Endodermal cell (in vitro differentiated cells): ENCODE measurements at places on chromosomes 3 and 15. TPM values are rescaled to one million over a fixed set of nuclear protein-coding genes. Genes with fewer than 3 reads are reported as not detected.
A peak's percentile ranks its signal among the peaks of the same experiment; 100 is the strongest.

DNA sequence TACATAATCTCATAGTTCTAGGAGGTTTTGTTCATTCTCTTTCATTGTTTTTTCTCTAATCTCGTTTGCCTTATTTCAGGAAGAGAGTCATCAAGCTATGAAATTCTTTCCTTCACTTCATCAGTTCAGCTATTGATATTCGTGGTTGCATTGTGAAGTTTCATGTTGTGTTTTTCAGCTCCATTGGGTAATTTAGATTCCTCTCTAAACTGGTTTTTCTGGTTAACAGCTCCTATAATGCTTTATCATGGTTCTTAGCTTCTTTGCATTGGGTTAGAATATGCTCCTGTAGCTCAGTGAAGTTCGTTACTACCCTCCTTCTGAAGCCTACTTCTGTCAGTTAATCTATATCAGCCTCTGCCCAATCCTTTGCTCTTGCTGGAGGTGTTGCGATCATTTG, 69.4 kb upstream of the CD96 start:
- no peaks in the 10 kb centered on the region for H3K36me3 ChIP-seq
- DNase-seq: no peak
- no peaks in the 10 kb centered on the region for H3K27me3 ChIP-seq
- H3K4me1 ChIP-seq: no peaks in the 10 kb centered on the region
- no peak overlapping the region for H3K27ac ChIP-seq
- H3K4me3 ChIP-seq: no peak overlapping the region

DNA sequence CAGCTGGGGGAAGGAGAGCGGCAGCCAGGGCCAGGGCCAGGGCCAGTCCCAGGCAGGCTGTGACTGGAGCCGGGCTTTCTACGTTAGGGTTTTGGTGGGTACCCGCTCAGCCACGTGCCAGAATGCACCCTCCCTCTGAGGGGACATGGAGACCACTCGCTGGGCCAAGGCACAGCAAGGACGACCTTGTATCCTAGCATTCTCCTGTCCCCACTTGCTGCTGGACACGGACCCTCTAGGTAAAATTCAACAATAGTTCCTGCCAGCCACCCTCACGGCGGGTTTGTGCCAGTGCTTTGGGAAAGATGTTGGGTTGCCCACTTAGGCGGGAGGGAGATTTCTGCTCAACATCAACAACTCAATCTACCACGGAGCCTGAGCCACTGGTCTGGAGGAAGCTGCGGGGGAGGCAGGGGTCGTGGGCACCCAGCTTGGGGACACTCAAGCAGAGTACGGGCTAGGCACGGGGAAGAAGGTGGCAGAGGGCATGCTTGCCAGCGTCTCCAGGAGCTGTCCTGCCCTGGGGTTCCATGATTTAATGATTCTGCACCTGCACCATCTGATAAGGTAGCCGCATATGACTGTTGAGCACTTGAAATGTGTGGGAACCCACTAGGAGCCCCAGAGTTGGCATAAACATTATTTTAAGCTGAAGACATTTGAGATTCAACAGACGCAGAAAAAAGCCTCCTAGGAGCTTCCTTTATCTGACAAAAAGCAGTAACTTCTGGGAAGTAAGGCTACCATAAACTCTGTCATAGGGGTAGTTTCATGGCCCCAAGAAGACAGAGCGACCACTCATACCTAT, 22.5 kb upstream of the C15orf39 start:
- peaks cover 12% of the 10 kb centered on the region for H3K27me3 ChIP-seq
- peaks cover 5% of the 10 kb centered on the region for H3K4me1 ChIP-seq
- DNase-seq: no peak
- no peak overlapping the region for H3K4me3 ChIP-seq
- H3K36me3 ChIP-seq: no peaks in the 10 kb centered on the region

DNA sequence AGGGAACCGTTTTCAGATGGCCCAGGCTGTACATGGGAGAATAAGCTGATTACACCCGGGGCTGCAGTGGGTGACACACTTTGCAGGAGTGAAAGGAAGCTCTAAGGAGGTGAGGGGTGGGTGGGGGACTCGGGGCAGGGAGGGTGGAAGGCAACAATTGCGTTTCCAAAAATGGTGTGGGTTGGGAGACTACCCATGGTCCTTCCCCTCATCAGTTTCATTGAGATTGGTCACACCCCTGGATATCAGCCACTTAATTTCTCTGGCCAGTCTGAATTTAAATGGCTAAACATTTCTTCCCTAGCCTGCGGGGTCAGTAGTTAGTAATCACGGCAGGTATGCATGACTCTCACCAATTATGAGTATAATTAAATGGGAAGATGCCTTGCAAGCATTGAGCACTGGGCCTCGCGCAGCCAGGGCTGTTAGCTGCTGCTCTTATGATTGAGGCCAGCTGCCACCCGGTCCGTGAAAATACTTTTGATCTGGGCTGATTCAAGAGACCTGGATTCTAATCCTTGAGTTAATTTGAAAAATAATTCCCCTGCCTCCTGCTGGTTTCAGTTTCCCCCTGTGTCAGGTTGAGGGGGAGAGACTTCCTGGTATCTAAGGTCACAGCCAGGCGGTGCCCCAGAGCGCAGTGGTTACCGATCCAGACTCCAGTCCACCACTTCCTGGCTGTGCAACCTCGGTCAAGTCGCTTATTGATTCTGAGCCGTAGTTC, 23.3 kb downstream of the SLC6A6 start:
- H3K4me1 ChIP-seq: peaks cover 13% of the 10 kb centered on the region
- no peaks in the 10 kb centered on the region for H3K27me3 ChIP-seq

Gene TMEM41A
- 19.2 and 21.4 TPM in 2 replicates for total RNA-seq

GRCh38 chr3:176987901-176988650, 209.2 kb downstream of the TBL1XR1 start:
- H3K4me3 ChIP-seq: peak overlapping the region; percentile 4
- peaks cover 6% of the 10 kb centered on the region for H3K4me1 ChIP-seq
- H3K27ac ChIP-seq: no peak overlapping the region
- H3K36me3 ChIP-seq: no peaks in the 10 kb centered on the region

DNA sequence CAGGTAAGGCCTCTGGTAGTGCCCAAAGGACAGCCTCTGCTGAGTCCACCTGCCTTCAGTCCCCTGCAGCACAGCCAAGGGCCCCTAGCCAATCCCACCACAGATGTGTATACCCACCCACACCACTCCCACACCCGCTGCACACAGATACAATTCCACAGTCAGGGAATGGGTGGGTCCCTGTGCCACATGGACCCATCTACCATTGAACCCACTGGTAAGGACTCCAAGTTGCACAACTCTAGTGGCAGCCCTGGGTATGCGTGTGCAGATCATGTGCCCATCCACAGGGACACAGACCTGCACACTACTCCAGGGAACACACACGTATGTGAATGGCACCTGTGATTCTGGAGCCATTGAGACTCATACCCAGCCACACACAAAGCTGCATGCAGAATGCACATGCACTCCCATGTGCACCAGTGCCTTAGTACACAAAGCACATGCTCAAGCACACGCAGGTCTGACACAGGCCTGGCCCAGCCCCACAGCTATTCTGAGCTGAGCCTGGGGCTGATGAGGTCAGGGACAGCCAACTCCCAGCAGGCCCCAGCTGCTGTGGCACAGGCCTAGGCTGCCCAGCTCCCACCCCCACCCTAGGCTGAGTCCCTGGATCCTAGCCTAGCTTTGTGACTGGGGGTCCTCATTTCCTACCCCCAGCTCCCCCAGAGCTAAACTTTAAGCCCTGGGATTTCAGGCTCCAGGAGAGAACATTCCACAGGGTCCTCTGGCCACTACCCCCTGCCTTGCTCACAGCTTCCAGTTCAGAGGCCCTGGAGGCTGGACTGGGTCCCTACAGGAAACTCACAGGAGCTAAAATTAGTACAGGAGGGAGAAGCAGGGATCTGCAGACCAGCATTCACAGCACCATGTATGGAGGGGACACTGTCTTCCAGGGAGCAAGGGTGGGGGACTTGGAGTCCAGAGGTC, 2.7 kb upstream of the ALS2CL start:
- no peaks in the 10 kb centered on the region for H3K36me3 ChIP-seq
- no peak for DNase-seq
- H3K4me3 ChIP-seq: no peak overlapping the region
- no peaks in the 10 kb centered on the region for H3K4me1 ChIP-seq
- no peak overlapping the region for H3K27ac ChIP-seq

Gene C3orf85
- total RNA-seq: not detected in 2 replicates

DNA sequence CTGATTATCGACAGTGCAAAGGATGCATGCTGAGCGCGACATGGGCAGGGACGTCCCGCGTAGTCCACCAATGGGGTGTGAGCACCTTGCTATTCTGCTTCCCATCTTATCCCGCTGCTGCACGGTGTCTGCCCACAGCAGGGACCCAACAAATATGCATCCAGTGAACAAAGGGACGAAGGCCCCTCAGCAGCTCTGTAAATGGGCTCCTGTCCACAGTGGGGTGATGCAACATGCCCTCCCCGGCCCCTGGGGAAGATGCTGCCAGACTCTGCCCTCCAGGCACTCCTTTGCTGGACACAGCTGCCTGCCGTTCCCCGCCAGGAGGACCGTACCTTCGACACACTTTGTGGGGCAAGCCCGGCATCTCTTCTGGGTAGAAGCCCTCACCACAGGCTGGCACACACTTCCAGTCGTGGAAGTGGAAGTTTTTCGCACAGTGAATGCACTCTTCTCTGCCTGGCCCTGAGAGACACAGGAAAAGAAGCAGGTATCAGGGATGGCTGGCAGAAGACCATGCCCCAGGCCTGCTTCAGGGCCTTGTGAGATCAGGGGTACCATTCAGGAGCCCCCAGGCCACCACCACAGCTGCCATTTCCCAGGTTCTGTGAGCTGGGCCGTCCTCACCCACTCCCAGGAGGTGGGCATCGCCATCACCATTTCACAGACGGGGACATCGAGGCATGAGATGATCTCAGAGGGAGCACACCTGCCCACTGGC, 18.2 kb upstream of the SNRPA1 start:
- H3K4me1 ChIP-seq: no peaks in the 10 kb centered on the region
- H3K4me3 ChIP-seq: no peak overlapping the region
- no peaks in the 10 kb centered on the region for H3K36me3 ChIP-seq
- no peaks in the 10 kb centered on the region for H3K27me3 ChIP-seq
- no peak overlapping the region for H3K27ac ChIP-seq
- no peak for DNase-seq

- DNase-seq: no peak
- no peak overlapping the region for H3K4me3 ChIP-seq
- H3K27me3 ChIP-seq: no peaks in the 10 kb centered on the region
Measured at GRCh38 chr3:8253201-8253600, 248.4 kb upstream of the LMCD1 start.

Gene NPAP1
- 0.14 and 0.29 TPM in 2 replicates for total RNA-seq

Gene TICRR
- 21.3 and 21.9 TPM in 2 replicates for total RNA-seq

GRCh38 chr3:41490360-41490759, 291.1 kb downstream of the CTNNB1 start:
- no peaks in the 10 kb centered on the region for H3K27me3 ChIP-seq
- no peak for DNase-seq
- no peak overlapping the region for H3K27ac ChIP-seq
- H3K36me3 ChIP-seq: no peaks in the 10 kb centered on the region
- H3K4me1 ChIP-seq: no peaks in the 10 kb centered on the region
- no peak overlapping the region for H3K4me3 ChIP-seq
